Mucosa of descending colon (tissue), 3 donors: ENCODE measurements at places on chromosomes 7 and 10.

DNA sequence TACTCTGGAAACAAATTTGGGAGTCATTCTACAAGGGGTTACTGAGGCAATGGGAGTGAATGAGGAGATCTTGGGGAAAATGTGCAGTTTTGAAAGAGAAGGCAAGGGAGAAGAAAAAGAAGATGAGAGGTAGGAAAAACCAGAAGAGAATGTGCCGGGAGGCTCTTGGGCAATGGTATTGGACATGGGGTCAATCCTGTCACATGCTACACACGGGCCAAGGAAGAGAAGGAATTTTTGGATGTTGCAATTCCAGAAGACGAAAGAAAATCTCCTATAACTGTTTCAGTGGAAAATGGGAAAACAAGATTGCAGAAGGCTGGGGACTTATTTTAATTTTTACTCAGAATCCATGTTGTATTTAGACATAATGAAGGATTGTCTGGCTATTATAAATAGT is 615.0 kb downstream of the PHTF2 start:
- no peak for DNase-seq

- DNase-seq = no peak
These were observed 424.4 kb upstream of the AUTS2 start for GRCh38 chr7:69173846-69174245.

DNA sequence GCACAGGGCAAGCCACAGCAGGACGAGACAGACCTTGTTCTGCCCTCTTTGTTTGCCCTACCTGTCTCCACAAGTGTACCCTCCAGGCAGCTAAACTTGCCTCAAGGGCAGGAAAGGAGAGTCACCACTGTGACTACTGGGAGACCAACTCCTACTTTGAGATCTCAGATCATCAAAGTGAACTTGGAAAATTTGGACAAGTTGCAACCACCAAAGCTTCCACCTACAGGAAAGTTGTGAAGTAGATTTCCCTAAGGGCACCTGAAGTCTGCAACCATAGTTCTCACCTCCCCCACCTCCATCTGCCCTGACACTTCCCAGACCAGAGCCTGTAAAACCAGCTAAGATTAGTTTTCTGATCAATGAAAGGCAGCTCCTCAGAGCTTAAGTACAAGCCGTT is 2.5 kb upstream of the WDR91 start:
- no peak for DNase-seq

- DNase-seq = no peak
These were observed 66.8 kb downstream of the MAD1L1 start for GRCh38 chr7:2165610-2166594.

GRCh38 chr10:84547616-84548015 is 219.2 kb downstream of the CCSER2 start:
- DNase-seq = no peak

DNA sequence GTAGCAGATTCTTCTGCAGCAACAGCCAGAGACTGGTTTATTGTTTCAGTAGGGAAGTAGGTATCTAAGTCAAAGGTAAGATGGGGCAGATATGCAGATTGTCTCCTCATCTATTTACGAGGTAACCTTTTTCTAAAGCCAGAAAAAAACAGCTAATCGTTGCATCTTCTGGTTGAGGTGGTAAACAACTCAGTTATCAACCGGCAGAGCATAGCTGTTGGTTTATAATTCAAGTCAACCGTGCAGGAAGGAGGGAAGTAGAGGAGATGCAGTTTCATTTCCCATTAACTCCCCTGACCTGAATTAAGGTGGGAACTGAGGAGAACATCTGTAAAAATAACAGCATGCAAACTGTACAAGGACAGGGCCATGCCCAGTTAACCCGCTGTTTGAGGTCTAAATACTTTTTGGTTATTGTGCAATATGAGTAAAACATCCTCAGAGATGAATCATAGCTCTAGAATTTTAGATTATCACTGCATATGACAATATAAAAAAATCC is 156.5 kb upstream of the ITGB1 start:
- no peak for DNase-seq

DNA sequence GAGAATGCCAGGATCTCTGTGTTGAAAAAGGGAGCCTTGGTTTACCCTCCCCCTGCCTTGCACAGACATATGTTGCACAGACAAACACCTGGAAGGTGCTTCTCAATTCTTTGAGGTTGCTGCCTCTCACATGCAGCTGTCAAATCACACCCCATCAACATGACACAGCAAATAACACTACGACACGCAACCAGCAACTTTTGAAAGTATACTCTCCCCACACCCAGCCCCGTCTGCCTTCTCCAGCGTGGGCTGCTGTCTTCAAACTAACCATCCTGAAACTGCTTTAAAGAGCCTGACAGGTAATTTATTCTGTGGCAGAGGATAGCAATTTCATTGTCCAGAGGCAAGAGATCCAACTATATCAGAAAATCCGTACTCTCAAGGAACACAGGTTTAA is 136.1 kb downstream of the PLXNA4 start:
- DNase-seq = no peak

- no peak for DNase-seq
These were observed 20.6 kb upstream of the ERCC6 start for GRCh38 chr10:49559476-49559875.

- no peak for DNase-seq
These were observed 320.3 kb downstream of the LRRTM3 start for GRCh38 chr10:67246066-67246555.

- no peak for DNase-seq
These were observed 23.9 kb upstream of the CYCS start for GRCh38 chr7:25148772-25149575.

- DNase-seq = no peak
These were observed 29.7 kb downstream of the MKLN1 start for GRCh38 chr7:131357282-131357880.

- DNase-seq = no peak
These were observed 66.5 kb downstream of the WDR11 start for GRCh38 chr10:120917521-120918250.

DNA sequence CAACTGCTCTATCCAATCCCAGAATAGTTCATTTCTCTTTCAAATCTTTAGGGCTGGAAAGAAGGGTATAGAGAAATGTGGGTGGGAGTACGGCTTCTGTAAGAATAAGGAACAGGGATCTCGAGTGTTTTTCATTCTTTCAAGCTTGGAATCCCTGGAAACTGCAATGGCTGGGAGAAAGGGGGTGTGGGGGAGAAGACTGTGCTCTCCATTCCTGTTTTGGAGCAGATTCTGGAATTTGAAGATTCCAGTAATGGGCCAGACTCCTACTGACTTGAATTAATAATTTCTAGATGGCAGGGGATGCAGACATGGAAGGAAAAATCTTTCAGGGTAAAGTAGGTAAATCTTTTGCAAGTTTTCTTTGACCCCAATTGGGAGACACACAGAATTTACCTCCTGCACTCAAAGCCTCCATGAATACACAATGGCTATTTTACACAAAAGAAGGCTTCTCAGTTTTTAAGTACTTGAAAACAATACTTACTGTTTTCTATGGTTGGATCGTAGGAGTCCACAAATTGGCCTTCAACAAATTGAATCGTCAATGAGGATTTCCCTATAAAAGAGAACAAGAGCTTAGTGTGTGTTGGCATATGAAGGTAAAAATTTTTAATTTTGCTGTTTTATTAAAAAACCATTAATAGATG is 29.1 kb downstream of the RHEB start:
- DNase-seq = no peak

- no peak for DNase-seq
These were observed 254.6 kb downstream of the ANKRD30A start for GRCh38 chr10:37379991-37380390.

- DNase-seq = no peak
These were observed 65.1 kb downstream of the PDGFA start for GRCh38 chr7:454356-455109.

DNA sequence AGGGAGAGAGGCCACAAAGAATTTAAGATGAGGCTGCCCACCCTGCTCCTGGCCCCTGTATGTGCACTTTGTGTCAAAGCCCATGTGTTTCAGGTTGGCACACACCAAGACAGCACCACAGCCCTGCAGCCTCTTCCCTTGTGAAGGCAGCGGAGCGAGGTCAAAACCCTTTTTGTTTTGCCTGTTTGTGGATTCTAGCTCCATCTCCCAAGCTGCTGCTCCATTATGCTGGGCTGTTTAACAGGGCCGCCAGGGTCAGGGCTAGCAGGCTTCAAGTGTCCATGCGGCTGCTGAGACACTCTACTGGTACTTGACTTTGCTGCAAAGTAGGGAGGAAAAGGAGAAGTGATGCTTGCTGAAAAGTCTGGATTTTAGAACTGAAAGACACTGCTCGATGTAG is 142.3 kb upstream of the EFCAB10 start:
- no peak for DNase-seq

- no peak for DNase-seq
These were observed 446.5 kb downstream of the LRMDA start for GRCh38 chr10:75877877-75878276.

- no peak for DNase-seq
These were observed 12.8 kb downstream of the PNLIPRP3 start for GRCh38 chr10:116440330-116441030.

DNA sequence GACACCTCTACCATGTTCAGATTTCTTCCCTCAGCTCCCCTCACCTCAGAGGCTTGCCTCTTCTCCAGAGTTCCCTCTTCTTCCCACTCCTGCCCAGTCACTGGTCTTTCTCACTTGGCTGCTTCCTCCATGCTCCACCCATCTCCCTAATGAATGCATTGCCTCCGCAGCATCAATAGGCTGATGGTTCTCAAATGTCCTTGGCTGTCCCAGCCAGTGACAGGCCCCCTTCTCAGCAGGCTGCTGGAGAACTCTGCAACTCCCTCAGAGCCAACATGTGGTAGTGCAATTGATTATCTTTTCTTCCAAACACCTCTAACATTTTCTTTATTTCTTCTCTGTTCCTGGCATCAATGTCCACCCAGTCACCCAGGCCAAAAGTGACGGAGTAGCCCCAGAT is 218.2 kb downstream of the RELN start:
- DNase-seq = no peak

GRCh38 chr7:12638851-12639456 is 48.5 kb upstream of the ARL4A start:
- no peak for DNase-seq

DNA sequence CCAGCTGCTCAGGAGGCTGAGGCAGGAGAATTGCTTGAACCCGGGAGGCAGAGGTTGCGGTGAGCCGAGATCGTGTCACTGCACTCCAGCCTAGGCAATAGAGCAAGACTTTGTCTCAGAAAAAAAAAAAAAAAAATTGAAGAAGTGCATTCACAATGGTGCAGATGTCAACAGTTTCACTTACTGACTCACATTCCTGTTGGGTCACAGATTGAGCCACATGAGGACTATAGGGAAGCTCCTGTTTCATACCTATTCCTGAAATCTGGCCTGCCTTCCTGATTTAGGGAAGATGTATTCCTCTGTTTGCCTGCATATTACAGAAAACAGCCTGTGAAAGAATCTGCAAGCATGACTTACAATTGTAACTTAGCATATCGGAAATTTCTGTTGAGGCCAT is 78.2 kb downstream of the AKR1C4 start:
- no peak for DNase-seq

- DNase-seq = no peak
These were observed 502.7 kb upstream of the PODXL start for GRCh38 chr7:132059141-132059540.

GRCh38 chr10:122930140-122930539 is 19.7 kb downstream of the FAM24A start:
- no peak for DNase-seq

DNA sequence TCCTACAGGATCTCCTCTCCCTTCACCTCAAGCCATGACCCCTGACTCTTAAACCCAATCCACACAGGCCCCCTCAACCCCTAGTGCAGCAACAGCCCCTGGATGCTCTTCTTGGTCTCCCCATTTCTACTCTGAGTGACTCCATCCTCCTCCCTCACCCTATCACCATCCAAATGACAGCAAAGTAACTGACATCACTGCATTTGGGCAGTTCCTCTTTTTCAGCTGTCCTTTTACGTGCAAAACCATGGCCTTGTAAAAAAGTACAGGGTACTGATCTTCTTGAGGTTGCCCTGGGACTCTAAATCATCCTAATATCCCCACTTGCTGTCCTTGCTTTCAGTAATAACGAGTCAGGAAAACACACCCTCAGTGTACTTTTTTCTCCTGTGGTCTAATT is 454.9 kb downstream of the ADRA2A start:
- no peak for DNase-seq

- no peak for DNase-seq
These were observed 109.6 kb downstream of the WNT2 start for GRCh38 chr7:117212969-117213877.

DNA sequence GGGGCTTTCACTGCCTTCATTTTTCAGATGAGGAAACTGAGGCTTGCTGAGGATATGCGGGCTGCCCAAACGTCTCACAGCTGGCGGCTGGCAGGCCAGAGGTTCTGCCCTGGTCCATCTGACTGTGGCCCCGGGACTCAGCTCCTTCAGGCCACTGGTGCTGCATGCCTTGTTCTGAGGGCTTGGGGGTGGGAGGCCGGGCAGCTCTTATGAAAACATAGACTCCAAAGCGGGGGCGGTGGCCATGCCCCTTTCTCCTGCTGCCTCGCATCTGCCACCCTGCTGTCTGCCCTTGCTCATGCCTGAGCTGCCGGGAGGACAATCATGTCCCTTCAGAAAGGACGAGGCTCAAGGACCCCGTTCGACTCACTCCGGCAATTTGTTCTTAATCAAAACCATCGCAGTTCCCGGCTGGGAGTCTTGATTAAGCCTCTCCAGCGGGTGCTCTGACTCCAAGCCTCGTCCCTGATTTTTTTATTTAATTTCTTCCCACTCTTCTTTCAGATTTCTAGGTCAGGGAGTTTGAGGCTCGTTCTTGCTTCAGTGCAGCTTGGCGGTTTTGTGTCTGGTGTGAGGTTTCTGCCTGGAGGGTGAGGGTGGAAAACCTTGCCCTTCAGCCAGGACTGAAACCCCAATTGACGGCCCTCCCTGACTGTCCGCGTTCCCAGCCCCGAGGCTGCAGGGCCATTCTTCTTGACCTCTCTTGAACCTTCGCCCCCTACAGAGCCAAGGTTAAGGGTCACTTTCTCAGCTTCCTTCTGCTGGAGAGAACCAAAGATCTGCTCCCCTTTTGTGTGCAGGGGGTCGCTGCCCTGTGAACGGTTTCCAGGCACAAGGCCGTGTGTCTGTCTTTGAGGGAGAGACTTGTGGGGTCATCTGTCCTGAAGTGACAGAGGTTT is 120.8 kb downstream of the DNAJB6 start:
- DNase-seq = no peak
